ENCODE measurements at places on chromosomes 3 and 15. TPM values are rescaled to one million over a fixed set of nuclear protein-coding genes. Genes with fewer than 3 reads are reported as not detected.

DNA sequence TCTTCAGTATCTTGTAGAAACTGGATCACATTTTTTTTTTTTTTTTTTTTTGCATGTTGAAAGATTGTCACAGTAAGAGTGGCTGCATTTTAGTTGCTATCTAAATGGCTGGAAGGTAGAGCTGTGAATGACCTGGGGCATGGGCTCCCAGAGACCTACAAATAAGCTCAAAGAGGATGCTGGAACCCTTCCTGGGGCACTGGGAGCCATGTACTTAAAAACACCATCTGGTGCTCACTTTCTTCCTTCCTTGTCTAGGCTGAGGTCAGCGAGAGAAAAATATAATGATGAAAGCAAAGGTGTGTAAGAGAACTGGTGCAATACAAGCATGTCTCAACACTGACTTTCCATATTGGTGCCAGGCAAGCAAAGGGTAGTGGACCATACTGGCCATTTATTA is 323.9 kb downstream of the SV2B start:
- no peak for DNase-seq

- peak; percentile 70 for DNase-seq
Measured at GRCh38 chr15:34795267-34796081, at the start of gene ACTC1. Gene ACTC1, minus strand, starts transcription at chr15:34795549. Its CDS starts 741 bp downstream, at chr15:34794808.

- DNase-seq, result no peak
Measured at GRCh38 chr3:155704061-155704460, 40.8 kb downstream of the PLCH1 start.

GRCh38 chr15:100596792-100597191 is 5.2 kb downstream of the LINS1 start:
- no peak for DNase-seq

DNA sequence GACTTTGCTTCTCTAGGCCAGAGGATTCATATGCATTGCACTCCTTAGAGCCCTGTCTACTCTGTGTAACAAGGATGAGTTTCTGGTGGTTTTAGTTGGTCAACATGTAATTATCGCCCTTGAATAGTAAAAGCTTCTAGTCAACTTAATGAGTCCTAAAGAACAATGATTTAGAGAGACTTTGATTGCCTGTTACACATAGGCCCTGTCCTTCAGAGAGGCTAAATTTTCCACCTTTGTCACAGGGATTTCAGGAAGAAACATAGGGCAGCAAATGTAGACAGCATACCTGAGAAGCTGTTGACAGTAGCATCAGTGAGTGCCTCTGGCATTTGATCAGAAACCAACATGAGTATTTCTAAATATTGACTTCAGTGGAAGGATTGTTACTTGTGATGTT is 7.1 kb downstream of the BTLA start:
- DNase-seq, result no peak

DNA sequence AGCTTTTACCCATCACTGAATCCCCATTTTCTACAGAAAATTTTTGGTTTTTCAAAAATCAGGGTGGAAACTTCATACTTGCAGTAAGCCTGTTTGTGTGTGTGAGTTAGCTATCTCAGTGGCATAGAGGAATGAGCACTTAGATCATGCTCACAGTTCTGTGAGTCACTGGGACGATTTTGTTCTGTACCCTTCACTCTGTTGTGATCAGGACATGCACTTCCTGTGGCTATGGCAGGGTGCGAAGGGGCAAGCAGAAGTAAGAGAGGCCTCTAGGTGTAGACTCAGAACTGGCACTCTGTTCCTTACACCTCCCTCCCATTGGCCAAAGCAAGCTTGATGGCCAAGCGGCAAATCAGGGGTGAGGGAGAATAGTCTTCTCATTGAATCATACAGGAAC is 11.6 kb downstream of the NIPA2 start:
- no peak for DNase-seq

GRCh38 chr15:32030795-32031194 is 480 bp downstream of the CHRNA7 start:
- DNase-seq, result peak; percentile 28

GRCh38 chr3:120144267-120144666 is 50.0 kb upstream of the GSK3B start:
- DNase-seq, result no peak

- no peak for DNase-seq
Measured at GRCh38 chr15:78429477-78429876, 8.5 kb upstream of the IREB2 start.

DNA sequence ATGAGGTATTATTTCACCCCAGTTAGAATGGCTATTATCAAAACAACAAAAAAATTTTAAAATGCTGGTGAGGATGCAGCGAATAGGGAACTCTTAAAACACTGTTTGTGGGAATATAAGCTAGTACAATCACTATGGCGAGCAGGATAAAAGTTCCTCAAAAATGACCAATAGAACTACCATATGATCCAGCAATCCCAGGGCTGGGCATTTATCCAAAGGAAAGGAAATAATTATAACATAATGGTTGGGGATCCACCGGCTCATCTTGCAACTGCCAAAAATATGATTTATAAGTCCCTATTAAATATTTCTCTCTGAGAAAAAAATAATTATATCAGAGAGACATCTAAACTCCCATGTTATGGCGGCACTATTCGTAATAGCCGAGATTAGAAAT is 127.6 kb upstream of the MME start:
- no peak for DNase-seq

DNA sequence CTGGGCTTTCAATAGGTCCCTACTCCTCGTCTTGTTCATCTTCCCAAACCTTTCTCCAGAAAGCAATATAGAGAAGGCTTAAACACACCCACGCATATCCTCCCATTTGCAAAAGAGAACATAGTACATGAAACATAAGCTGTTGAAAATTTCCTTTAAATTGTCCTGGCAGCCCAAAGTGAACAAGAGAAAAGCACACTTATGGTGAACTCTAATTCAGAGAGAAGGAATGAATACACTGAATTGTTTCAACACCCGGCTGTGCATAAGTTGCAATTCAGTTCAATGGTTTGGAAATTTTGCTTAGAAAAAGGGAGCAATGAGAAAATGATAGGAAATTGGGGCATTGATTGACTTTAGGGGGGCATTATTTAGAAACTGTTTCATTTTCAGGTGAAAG is 202.6 kb downstream of the TIGIT start:
- DNase-seq, result no peak

- no peak for DNase-seq
Measured at GRCh38 chr3:130395916-130396315, 50.4 kb downstream of the COL6A5 start.

GRCh38 chr3:123816673-123817207 is 67.4 kb downstream of the MYLK start:
- no peak for DNase-seq

- no peak for DNase-seq
Measured at GRCh38 chr15:57566834-57567233, 24.9 kb upstream of the MYZAP start.

GRCh38 chr3:70038693-70039092 is 39.2 kb downstream of the SAMMSON start:
- DNase-seq, result no peak

DNA sequence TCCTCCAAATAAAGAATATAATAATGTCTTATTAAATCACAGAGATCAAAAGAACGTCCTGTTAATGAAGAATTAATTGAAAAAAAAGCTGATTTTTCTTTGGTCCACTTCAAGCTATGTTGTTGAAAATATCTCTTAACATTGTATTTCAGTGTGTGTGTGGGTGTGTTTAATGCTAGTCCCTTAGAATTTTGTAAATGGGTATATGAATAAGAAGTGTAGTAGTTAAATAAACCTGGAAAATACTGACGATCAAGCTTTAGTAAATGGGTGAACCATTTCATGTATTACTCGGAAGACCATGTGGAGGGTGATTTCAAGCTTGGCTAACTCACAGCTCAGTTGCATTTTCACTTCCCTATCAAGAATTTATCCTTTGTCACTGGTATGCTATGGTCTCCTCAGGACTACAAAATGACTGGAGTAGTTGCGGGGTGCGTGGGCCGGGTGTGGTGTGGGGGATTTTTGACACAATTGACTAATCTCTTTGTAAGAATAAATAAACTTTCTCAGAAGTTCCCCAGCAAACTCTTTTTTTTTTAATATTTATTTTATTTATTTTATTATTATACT is 586.4 kb downstream of the GRM7 start:
- DNase-seq, result no peak

DNA sequence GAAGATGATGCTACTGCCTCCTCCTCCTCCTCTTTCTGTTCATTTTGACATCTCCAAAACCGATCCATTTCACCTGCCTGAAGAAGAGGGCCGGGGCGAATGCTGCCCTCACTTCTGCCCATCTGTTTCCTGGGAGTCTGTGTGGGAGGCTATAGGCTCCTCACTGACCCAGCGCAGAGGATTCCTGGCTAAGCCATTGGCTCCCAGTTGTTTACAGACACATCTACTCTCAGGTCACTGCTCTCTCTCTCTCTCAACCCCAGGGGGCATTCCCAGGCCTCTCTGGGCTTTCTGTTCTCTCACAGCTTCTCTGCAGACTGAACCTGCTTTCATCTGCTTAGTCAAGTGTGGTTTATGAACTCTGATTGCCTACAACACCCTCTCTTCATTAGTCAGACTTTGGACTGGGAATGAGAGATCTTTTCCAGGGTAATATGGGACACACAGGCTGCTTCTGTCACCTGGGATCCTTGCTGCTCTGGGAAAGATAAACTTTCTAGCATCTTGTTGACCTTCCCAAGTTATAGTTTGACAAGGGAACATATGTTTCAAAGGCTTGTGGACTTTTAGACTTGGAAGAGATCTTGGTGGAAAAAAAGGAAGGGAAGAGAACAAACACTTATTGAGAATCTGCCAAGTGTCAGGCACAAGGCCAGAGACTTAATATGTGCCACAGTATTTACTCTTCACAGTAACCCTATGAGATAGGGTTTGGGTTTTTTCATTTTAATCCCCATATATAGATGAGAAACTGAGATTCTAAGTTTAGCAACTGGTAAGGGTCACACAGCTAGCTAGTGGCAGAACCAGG is 30.2 kb upstream of the USP3 start:
- no peak for DNase-seq

DNA sequence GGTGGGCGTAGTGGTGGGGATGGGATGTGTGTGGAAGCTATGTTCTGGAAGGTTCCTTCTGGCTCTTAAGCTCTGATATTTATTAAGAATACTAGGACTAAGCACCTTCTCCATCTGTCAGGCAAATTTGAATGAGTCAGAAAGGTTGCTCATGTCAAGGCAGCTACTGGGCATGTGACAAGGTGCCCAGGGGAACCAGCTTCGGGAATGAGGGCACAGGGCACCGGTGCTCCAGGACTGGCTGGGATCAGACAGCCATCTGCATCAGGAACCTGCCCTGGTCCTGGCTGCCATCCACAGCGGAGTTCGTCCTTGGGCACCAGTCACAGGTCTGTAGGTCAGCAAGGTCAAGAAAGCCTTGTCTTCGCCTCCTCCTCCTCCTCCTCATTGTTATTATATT is 32.5 kb downstream of the CA12 start:
- DNase-seq, result no peak

GRCh38 chr15:91228890-91229289 is 128.8 kb downstream of the SV2B start:
- DNase-seq, result no peak

- DNase-seq, result no peak
Measured at GRCh38 chr3:130811557-130811956, 64.9 kb upstream of the PIK3R4 start.

GRCh38 chr3:100635273-100635701 is 25.9 kb downstream of the ADGRG7 start:
- no peak for DNase-seq

DNA sequence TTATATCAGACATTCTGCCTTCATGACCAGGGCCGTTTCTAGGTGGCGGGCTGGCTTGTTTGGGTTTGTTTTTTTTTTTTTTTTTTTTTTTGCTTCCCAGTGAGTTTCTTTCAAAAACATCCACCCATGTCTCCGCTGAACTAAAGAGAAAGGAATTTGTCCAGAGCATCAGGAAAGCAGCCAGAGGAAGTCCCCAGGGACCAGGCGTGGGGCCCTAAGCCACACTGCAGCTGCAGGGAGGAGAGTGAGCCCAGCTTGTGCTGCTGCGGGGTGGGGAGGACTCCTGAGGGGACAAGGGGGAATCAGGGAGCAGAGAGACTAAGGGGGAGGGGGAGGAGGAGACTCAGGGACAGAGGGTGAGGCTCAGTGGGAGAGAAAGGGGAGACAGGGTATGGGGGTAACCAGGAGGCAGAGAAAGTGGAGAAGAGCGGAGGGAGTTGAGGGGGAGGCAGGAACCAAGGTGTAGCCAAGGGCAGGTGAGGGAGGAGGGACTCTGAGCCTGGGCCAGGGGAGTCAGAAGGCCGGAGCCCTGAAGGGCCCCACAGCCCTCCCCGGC is 49.5 kb downstream of the CYP11A1 start:
- DNase-seq, result no peak

- DNase-seq, result no peak
Measured at GRCh38 chr3:133572158-133573053, 1.1 kb upstream of the CDV3 start.

GRCh38 chr3:87498358-87499080 is 222.1 kb upstream of the POU1F1 start:
- DNase-seq, result no peak

DNA sequence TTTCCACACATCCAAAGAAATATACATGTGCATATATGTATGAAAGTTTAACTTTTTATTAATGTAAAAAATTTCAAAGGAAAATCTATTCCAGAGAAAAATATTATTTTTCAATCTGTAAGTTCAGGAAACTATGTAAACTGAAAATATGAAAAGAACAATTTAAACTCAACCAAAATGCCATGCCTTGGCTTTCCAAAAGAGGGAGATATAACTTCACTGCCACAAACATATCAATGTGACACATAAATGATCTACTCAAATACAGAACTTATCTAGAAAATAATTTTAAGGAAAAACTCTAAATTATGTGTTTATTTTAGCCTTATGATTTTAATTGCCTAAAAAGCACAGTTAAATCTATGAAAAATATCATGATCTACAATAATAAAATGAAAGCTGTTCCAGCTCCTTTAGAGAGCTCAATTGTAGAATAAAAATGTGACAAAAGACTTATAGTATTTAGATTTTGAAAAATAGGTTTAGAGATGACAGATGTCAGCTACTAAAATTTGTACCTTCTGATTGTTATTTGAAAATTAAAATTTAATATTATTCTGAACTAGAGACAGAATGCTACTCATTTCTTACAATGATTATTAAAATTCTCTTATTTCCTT is 94.8 kb downstream of the GBE1 start:
- no peak for DNase-seq

Gene CCR3
- not detected for total RNA-seq

Gene OR5K4
- not detected for total RNA-seq

Gene GABRA5
- 1.1 TPM for total RNA-seq

Gene MYH15
- 1.0 TPM for total RNA-seq

Gene NEK10
- 1.5 TPM for total RNA-seq

Gene SLC12A1
- not detected for total RNA-seq

Gene BUB1B
- total RNA-seq, result 16.5 TPM

Gene INSYN1
- 86.6 TPM for total RNA-seq

Gene EIF5A2
- total RNA-seq, result 10.2 TPM

Gene PP2D1
- not detected for total RNA-seq

Gene UMPS
- 30.7 TPM for total RNA-seq

Gene SEMA3B
- 5.4 TPM for total RNA-seq

Gene GRK7
- not detected for total RNA-seq

Gene ALDH1A3
- 2.8 TPM for total RNA-seq

Gene LDHAL6B
- not detected for total RNA-seq

Gene P2RY13
- total RNA-seq, result not detected

Gene PATL2
- total RNA-seq, result not detected

Measured in glutamatergic neuron (in vitro differentiated cells).